ENCODE measurements at places on chromosomes 3 and 15. TPM values are rescaled to one million over a fixed set of nuclear protein-coding genes. Genes with fewer than 3 reads are reported as not detected.

The CCR9 gene
- total RNA-seq = not detected

The PCOLCE2 gene
- total RNA-seq = 192 TPM

The MCTP2 gene
- 8.9 TPM for total RNA-seq

The CACNA1D gene
- total RNA-seq = 0.07 TPM

The SCAANT1 gene
- not detected for total RNA-seq

The GOLGA6L7 gene
- total RNA-seq = not detected

The FAM107A gene
- total RNA-seq = 0.07 TPM

The OR5H15 gene
- not detected for total RNA-seq

The RLBP1 gene
- total RNA-seq = not detected

The MESP1 gene
- 0.26 TPM for total RNA-seq

The GSK3B gene
- 73.5 TPM for total RNA-seq

The CDHR4 gene
- total RNA-seq = 0.07 TPM

The LIPC gene
- total RNA-seq = 0.63 TPM

The KY gene
- 3.5 TPM for total RNA-seq

The PLA1A gene
- total RNA-seq = 0.13 TPM

The GPR27 gene
- 0.26 TPM for total RNA-seq

The HSPBAP1 gene
- total RNA-seq = 5.6 TPM

The A4GNT gene
- total RNA-seq = not detected

The ATP13A4 gene
- total RNA-seq = 0.36 TPM

The WNT5A gene
- total RNA-seq = 80.7 TPM

The TTC21A gene
- 6.8 TPM for total RNA-seq

The CCR3 gene
- not detected for total RNA-seq

The AADAC gene
- 1.9 TPM for total RNA-seq

The LTF gene
- 1.7 TPM for total RNA-seq

The SNX4 gene
- 23.8 TPM for total RNA-seq

The GYG1 gene
- 48.7 TPM for total RNA-seq

The COX17 gene
- total RNA-seq = 18.1 TPM

The C3orf38 gene
- total RNA-seq = 26.7 TPM

The TMEM212 gene
- total RNA-seq = not detected

The MAN2C1 gene
- 113 TPM for total RNA-seq

The DPPA2 gene
- not detected for total RNA-seq

The PPP1R14D gene
- not detected for total RNA-seq

The SSR3 gene
- total RNA-seq = 391 TPM

The SRGAP3 gene
- total RNA-seq = 7.6 TPM

The ROPN1B gene
- not detected for total RNA-seq

The IMPG2 gene
- 0.33 TPM for total RNA-seq

The MUC13 gene
- under 0.01 TPM for total RNA-seq

The COL6A5 gene
- not detected for total RNA-seq

The CKMT1B gene
- total RNA-seq = not detected

Measured in smooth muscle cell of the pulmonary artery (primary cell).